CD4-positive, alpha-beta T cell treated with Interleukin-12 subunit alpha and Interleukin-12 subunit beta, for 1 hour (primary cell): ENCODE measurements at places on chromosomes 4 and X.
A peak's percentile ranks its signal among the peaks of the same experiment; 100 is the strongest.

- peak; percentile 67 for DNase-seq
These were observed 49.4 kb downstream of the RTL9 start for GRCh38 chrX:110407910-110408545.

GRCh38 chr4:105283501-105283900 lies 136.8 kb downstream of the TET2 start:
- DNase-seq: no peak

GRCh38 chrX:86379209-86379608 lies 231.0 kb downstream of the DACH2 start:
- DNase-seq: no peak

DNA sequence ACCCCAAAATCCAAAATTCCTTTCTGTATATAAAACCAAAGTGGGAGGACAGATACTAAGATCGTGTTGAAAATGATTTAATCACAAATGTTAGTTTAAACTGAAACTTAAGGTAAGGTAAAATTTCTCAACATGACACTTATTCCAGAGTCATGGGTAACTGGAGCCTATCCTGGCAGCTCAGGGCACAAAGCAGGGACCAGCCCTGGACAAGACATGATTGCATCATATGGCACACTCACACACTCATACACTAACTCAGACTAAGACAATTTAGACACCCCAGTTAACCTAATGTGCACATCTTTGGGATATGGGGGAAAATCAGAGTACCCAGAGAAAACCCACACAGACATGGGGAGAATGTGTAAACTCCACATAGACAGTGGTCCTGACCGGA lies 244.1 kb upstream of the TEX13A start:
- no peak for DNase-seq

DNA sequence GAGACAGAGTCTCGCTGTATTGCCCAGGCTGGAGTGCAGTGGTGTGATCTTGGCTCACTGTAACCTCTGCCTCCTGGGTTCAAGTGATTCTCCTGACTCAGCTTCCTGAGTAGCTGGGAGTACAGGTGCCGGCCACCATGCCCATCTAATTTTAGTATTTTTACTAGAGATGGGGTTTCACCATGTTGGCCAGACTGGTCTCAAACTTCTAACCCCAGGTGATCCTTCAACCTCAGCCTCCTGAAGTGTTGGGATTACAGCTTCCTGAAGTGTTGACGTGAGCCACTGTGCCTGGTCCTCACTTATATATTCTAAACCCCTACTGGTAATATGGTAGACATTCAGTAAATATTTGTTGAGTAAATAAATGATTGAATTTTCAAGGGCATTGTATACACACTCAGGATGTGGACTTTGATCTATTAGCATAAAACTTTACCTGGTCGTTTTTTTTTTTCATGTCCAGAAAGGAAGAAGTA lies 33.0 kb downstream of the MTHFD2L start:
- no peak for DNase-seq

- DNase-seq: no peak
These were observed 17.9 kb upstream of the CXCL11 start for GRCh38 chr4:76053730-76054129.

GRCh38 chr4:47525154-47525819 lies 40.2 kb downstream of the ATP10D start:
- no peak for DNase-seq

DNA sequence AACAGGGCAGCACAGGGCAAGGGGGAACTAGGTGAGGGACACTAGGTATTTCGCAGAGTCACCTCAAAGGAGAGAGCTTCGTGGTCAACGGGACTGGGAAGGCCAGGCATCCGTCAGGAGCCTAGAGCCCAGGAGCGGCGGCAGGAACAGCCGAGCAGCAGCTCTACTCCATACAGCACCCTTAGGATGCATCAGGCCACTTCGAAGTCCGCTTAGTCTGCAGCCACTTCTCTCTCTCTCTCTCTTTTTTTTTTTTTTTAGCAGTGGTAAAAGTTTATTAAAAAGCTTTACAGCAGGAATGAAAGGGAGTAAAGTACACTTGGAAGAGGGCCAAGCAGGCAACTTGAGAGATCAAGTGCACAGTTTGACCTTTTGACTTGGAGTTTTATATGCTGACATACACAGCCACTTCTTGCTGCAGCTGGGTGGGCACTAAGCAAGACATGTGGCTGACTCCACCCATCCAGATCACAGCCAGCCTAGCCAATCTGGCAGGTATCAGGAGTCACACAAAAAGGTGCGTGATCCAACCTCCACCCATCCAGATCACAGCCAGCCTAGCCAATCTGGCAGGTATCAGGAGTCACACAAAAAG lies 209.7 kb upstream of the RADX start:
- DNase-seq: no peak

GRCh38 chr4:78129383-78130108 lies 72.4 kb downstream of the FRAS1 start:
- no peak for DNase-seq

- DNase-seq: peak; percentile 54
These were observed 28.1 kb upstream of the MAN2B2 start for GRCh38 chr4:6546681-6547447.

DNA sequence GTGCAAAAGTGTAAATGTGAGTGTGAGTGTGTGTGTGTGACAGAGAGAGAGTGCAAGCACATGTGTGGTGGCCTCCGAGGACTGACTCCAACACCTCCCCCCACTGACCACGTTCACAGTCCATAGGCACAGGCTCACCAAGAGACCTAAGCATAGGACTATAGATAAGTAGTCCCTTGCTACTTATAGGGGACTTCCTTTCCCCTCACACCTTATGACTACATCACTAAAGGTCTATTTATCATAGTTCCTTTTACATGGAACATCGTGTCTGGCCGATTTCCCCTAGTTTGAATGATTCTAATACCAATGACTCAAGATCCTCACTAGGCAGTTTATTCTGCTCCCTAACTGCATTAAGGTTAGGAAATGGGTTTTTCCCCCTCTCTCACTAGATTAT lies 17.8 kb downstream of the FRMPD3 start:
- no peak for DNase-seq

DNA sequence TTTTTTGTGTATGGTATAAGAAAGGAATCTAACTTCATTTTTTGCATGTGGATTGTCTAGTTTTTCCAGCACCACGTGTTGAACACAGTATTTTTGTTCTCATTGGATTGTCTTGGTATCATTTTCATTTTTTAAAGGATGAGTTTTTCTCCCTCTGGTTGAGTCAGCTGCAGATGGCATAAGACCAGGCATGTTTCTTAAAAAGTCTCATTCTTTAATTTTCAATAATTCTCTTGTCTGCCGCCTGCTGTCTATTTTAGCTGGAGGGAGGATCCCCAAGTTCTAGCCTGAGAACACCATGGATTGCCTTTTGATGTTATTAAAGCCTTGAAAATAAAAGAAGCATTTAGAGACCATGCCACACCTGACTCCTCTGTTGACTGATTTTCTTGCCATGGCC lies 263.8 kb downstream of the ARHGAP24 start:
- DNase-seq: no peak

GRCh38 chrX:109533631-109534030 lies 3.0 kb upstream of the NXT2 start:
- DNase-seq: no peak

DNA sequence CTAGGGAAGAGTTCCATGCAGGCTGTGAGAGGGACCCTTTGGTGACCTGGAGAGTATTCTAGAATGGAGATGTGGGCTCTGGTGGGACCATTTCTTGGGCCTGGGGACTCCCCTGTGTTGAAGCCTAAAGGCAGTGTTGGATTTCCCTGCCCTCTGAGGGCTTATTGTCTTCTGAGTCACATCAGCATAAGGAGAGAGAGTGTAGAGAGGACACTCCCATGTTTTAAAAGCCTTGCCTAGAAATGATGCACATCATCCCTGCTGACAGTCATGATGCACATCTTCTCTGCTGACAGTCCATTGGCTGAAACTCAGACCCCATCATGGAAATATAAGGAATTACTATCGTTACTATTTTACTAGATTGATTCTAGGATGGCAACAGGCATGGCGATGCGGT lies 51.9 kb downstream of the FAM114A1 start:
- no peak for DNase-seq

GRCh38 chrX:56762707-56763555 lies 33.9 kb downstream of the NBDY start:
- DNase-seq: no peak

DNA sequence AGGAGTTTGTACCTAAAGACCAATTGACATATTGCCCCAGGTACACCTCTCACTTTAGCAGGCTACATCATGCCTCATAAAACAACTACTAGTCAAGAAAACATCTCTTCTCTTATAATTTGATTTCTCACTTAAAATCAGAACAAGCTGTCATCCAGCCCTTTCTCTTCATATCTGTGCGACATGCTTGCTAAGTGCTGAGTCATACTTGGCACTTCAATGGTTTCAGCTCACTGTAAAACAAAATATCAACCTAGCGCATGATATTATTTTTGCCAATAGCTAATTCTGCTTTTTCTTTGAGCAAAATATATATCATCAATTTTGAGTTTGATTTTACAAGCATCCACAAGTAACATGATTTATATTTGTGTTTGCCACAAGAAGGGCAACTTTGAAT lies 27.9 kb upstream of the FUNDC1 start:
- DNase-seq: no peak

- no peak for DNase-seq
These were observed 30.7 kb upstream of the FGFR3 start for GRCh38 chr4:1762264-1763010.

- DNase-seq: no peak
These were observed 24.9 kb upstream of the MTM1 start for GRCh38 chrX:150543230-150544155.

DNA sequence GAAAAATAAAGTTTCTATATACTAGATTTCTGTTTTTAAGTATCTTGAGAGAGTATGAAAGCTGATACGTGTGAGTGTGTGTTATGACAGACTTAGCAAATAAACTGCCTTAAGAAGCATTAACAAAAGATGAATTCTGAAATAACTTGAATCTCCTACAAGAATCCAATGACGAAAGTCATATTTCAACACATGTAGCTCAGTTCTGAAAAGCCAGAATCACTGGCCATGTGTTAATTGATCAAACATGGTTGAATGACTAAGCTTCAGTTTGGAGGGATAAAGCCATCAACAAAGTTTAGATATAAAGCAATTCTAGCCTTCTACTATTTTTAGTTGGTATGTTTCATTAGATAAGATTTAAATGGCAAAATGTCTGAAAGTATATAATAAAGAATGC lies 88.5 kb upstream of the ETNPPL start:
- DNase-seq: no peak

GRCh38 chrX:122622795-122623194 lies 561.3 kb upstream of the GRIA3 start:
- DNase-seq: no peak

DNA sequence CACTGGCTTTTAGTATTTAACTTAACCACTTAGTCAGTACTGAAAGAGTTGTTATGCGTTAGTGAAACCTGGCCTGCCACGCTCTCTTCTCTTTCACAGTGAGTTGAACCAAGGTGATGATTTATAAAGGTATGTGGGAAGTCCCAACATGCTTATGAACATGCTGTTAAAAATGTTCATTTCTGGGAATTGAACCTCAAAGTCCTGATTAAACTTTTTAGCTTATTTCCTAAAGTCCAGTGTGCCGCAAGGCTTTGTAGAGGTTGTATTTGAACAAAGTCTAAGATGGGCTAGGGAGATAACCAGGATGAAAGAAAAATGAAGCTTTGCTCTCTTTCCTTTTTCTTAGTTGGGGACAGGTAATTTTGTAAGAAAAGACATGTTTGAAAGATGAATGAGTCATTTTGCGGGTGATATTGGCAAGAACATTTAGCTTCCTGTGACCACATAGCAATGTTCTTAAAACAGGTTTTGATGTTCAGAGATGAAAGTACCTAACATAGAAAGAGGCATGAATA lies 270.3 kb downstream of the DTHD1 start:
- DNase-seq: no peak

- DNase-seq: no peak
These were observed at the start of gene ATP2B3 for GRCh38 chrX:153517423-153517822. ATP2B3 (plus strand) TSS chrX:153517642; CDS start chrX:153536248, 18,606 bp downstream.

DNA sequence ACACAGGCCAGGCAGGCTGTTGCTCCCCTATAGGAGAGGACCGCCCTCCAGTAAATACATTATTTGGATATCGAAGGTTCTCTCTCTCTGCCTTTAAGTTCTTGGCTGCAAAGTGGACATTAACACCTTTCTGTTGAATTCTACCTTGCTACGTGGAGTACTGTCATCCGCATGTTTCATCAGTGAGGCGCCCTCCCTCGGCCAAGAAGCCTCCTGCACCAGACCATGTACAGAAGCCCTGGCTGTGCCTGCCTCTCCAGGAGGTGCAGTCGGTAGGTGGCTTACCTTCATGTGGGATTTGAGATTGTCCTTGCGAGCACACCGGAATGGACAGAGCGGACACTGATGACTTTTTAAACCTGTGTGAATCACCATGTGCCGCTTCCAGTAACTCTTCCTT lies 46.7 kb downstream of the ZNF827 start:
- DNase-seq: no peak

DNA sequence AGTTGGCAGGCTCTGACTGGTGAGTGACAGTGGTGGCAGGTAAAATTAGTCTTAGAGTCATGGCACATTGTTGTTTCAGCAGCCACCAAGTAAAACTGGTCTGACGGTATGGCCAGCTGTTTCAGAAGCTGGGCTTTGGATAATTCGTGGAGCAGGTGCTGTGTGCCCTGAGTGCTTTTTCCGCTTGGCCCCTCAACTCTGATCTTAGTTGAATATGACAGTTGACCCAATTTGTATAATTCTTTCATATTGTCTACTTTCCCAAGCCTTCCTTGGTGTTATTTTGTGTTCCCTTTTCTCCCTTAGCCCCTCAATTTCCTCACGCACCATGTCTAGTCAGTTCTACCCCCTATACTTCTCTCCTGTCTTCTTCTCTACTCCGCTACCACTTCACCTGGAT lies 32.0 kb downstream of the CDS1 start:
- no peak for DNase-seq

- no peak for DNase-seq
These were observed 313.1 kb upstream of the ANXA10 start for GRCh38 chr4:167779280-167779679.

GRCh38 chr4:105715692-105716278 lies 7.2 kb downstream of the GSTCD start:
- peak; percentile 30 for DNase-seq

DNA sequence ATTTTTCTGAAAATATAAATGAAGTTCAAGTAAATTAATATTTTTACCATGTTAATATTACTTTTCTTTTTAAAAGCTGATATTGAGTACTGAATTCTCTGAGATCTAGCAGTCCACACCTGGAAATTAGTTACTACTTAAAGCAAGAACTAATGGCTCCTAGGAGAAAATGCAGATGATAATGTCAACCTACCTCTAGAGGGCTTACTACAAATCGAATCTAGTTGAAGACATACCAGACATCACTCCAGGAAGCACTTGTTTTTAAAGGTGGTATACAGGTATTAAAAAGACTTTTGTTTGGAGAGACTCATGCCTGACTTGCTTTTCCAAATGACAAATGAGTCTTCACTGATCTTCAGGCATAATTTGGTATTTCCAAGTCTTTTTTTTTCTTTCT lies 516.4 kb upstream of the BOD1L1 start:
- no peak for DNase-seq
